Activated naive CD8-positive, alpha-beta T cell treated with anti-CD3 and anti-CD28 coated beads, Interleukin-2, amount 50 U/mL, for 24 hours (primary cell): ENCODE measurements at places on chromosomes 7 and 10.

DNA sequence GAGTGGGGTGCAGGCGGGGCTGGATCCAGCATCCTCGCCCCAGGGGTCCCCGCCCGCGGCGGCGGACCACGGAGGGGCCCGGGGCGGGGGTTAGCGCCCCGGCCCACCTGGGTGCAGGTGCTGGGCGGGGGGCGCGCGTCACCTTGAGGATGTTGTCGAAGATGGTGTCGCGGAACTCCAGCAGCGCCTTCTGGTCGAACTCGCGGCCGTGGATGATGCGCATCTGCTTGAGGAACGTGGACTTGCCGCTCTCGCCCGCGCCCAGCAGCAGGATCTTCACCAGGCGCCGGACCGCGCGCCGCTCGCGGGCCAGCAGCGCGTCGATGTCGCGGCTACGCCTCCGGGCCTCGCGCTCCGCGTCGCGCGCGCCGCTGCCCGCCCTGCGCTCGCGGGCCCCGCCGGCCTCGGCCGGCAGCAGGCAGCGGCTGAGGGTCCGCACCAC lies 376 bp downstream of the GNA12 start:
- H3K27me3 ChIP-seq, result no peaks in the 10 kb centered on the region

DNA sequence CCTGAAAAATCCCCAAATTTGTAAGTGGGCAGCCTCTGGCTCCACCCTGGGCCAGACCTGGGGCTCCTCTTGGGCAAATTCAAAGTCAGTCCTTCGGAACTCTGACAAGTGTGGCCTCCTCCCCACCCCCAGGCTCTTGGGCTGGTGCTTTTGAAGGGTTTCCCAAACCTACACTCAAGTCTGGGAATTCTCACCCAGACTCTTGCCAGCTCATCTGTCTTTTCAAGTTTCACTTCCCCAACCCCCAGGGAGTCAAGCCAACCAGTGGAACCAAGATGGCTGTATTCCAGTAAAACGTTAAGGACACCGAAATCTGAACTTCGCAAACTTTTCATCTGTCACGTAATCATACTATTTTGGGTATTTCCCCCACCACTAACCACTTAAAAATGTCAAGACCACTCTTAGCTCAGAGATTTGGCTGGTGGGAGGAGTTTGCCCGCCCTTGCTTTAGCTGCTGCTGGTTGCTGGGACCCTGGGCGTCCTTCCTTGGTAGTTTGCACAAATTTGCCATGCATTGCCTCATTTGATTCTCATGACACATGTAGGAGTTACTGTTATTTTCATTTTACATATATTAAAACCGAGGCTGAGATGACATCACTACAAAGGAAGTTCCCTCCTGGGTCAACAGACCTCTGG lies 1.7 kb upstream of the MYO1G start:
- H3K4me3 ChIP-seq, result peak overlapping the region; percentile 100
- DNase-seq, result peak; percentile 87
- peaks cover 71% of the 10 kb centered on the region for H3K36me3 ChIP-seq
- H3K27me3 ChIP-seq, result no peaks in the 10 kb centered on the region

- H3K4me1 ChIP-seq, result no peaks in the 10 kb centered on the region
- DNase-seq, result peak; percentile 89
- H3K36me3 ChIP-seq, result no peaks in the 10 kb centered on the region
- no peak within 1 kb of the TSS for H3K4me3 ChIP-seq
Measured at GRCh38 chr7:76201732-76202665, at the start of gene SRRM3. Gene SRRM3, plus strand, starts transcription at chr7:76201896. Its CDS starts 33,171 bp downstream, at chr7:76235067.

DNA sequence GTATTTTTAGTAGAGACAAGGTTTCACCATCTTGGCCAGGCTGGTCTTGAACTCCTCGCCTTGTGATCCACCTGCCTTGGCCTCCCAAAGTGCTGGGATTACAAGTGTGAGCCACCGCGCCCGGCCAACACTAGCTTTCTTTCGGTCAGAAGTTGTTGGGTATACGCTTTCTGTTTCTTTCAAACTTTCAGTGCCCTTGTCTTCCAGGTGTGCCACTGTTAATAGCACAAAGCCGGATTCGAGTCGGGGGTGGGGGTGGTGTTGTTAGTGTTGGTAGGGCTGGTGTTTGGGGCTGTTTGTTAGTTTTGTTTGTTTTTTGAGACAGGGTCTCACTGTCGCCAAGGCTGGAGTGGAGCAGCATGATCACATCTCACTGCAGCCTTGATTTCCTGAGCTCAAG lies 33.8 kb upstream of the NANOS1 start:
- no peak overlapping the region for H3K4me3 ChIP-seq
- no peak for DNase-seq
- H3K27me3 ChIP-seq, result peaks cover 8% of the 10 kb centered on the region
- H3K4me1 ChIP-seq, result no peaks in the 10 kb centered on the region
- no peaks in the 10 kb centered on the region for H3K36me3 ChIP-seq

DNA sequence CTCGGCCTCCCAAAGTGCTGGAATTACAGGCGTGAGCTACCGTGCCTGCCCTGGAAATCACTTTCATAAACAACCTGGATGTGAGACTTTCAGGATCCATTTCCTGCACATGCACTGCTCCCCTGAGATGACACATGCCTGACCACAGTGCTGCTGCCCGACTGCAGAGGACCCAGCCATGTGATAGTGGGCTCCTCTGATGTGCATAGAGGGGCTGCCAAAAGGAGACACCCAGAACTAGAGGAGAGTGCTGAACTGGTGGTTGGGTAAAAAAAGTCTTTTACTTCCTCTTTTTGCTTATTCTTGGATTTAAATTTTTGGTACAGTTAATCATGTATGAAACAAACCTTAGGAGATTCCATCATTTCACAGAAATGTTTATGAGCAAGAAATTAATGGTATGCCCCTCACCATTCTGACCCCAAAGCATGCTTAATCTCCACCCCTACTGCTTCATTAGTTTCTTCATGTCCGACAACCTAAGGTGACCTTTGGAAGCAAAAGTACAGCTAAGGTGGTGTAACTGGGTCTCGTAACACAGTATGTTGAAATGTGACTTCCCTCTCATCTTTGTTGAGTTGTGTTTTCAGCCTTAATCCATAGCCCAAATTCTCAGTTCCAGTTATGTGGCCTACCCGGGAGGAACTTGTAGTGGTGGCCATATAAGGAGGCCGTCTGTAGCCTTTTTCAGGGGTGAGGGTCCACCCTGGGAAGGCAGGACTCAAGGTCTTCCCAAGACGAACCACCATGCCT lies 111.1 kb downstream of the RNF216 start:
- H3K27me3 ChIP-seq, result no peaks in the 10 kb centered on the region
- H3K36me3 ChIP-seq, result peaks cover 14% of the 10 kb centered on the region
- H3K4me1 ChIP-seq, result peaks cover 19% of the 10 kb centered on the region
- DNase-seq, result no peak

- peaks cover 16% of the 10 kb centered on the region for H3K27me3 ChIP-seq
- no peak overlapping the region for H3K27ac ChIP-seq
- peaks cover 6% of the 10 kb centered on the region for H3K4me1 ChIP-seq
- H3K36me3 ChIP-seq, result peaks cover 4% of the 10 kb centered on the region
Measured at GRCh38 chr10:86644152-86644793, 10.1 kb upstream of the OPN4 start.

GRCh38 chr7:104795616-104796398 lies 218.2 kb upstream of the KMT2E start:
- H3K27me3 ChIP-seq, result peaks cover 13% of the 10 kb centered on the region
- H3K4me3 ChIP-seq, result no peak overlapping the region
- no peak overlapping the region for H3K27ac ChIP-seq

DNA sequence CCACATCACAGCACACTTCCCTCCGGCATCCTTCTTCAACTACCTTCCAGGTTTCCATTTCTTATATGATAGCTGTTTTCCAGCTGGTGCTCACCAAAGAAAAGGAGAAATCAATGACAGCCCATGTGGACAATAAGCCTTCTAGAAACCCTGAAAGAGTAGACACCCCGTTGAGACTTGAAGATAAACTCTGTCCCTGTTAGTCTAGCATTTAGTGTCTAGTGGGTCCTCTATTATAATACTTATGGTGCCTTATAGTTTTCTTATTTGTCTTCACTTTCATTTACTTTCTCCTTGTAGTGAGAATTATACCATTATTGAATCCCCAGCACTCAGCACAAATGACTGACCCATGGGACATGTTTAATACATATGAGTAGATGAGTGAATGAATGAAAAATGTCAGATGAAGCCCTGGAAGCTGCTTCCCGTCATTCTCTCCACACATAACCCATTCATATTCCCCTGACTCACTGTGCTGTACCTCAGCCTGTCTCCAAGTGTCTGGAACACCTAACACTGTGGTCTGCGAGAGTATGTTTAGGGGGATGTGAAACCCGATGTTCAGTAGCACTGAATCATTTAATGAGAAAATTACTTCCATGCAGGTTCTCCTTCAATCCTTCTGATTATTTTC lies 377.6 kb downstream of the GPR158 start:
- no peaks in the 10 kb centered on the region for H3K36me3 ChIP-seq
- H3K4me1 ChIP-seq, result no peaks in the 10 kb centered on the region
- DNase-seq, result no peak
- no peak overlapping the region for H3K27ac ChIP-seq

DNA sequence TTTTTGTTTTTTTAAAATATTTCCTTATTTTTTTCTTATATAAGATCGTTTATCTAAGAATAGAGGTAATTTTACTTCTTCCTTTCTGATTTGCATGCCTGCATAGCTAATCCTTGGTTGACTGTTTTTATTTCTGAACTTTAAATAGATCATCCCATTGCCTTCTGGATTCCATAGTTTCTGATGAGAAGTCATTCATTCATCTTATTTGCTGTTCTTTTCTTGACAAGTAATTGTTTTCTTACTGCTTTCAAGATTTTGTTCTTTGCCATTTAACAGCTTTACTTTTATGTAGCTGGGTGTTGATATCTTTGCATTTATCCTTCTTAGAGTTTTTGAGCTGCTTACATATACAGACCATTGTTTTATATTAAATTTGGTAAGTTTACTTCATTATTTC lies 437.9 kb downstream of the SDK1 start:
- H3K27me3 ChIP-seq, result peaks cover 7% of the 10 kb centered on the region
- H3K4me3 ChIP-seq, result no peak overlapping the region
- no peak overlapping the region for H3K27ac ChIP-seq
- DNase-seq, result no peak
- H3K4me1 ChIP-seq, result no peaks in the 10 kb centered on the region

DNA sequence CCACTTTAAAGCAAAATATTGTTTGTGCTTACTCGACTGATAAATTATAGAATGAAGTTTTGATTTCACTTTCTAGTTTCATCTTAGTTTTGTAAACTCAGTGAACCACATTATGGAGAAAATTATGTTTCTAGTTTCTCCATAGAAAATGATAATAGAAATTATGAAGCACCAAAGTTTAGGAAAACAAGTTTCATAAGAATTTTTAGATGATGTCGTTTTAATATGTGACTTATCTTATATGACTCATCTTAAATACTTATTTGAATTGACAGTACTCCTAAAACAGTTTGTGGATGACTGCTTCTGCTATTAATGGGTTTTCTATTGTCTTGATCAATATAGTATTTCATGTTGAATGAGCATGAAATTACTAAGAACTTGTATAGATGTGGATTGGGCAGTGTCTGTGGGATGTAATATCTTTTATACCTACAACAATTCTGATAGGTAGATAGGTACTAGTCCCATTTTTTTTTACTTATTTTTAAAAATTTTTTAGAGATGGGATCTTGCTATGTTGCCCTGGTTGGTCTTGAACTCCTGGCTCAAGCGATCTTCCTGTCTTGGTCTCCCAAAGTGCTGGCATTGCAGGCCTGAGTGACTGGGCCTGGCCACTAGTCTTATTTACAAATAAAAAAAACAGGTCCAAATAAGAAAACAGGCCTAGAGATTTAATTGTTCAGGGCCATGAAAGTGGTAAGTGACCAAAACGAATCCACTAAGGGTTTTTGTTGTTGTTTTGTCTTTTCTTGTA lies 3.7 kb downstream of the HBP1 start:
- peaks cover 2% of the 10 kb centered on the region for H3K27me3 ChIP-seq
- H3K36me3 ChIP-seq, result peaks cover 2% of the 10 kb centered on the region
- H3K4me1 ChIP-seq, result peaks cover 73% of the 10 kb centered on the region
- DNase-seq, result no peak
- peak overlapping the region; percentile 32 for H3K4me3 ChIP-seq

GRCh38 chr10:102642736-102643335 lies 1.4 kb upstream of the TRIM8 start:
- peak overlapping the region; percentile 87 for H3K4me3 ChIP-seq
- H3K27ac ChIP-seq, result peak overlapping the region; percentile 82
- H3K4me1 ChIP-seq, result peaks cover 28% of the 10 kb centered on the region
- no peaks in the 10 kb centered on the region for H3K27me3 ChIP-seq
- peaks cover 19% of the 10 kb centered on the region for H3K36me3 ChIP-seq

- H3K4me3 ChIP-seq, result no peak overlapping the region
- peaks cover 4% of the 10 kb centered on the region for H3K4me1 ChIP-seq
- H3K27ac ChIP-seq, result no peak overlapping the region
- no peak for DNase-seq
- H3K36me3 ChIP-seq, result no peaks in the 10 kb centered on the region
Measured at GRCh38 chr7:131610007-131610406, 53.6 kb upstream of the PODXL start.

DNA sequence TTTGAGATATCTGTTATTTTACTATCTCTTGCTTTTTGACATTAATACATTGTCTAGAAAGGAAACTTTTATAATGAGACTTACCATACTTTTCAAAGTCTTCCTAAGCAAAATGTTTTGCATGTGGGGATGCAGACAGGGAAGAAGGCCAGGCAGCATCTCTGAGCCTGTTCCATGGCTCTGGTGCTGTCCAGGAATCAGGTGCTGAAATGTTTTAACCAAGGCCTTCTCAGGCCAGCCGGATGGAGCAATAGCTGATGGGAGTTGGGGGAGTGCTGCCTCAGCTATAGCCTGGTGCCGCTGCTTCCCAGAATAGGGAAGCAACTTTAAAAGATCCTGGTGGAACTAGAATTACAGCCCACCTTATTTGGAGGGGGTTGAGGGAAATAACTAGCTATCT lies 38.5 kb downstream of the CRTAC1 start:
- DNase-seq, result no peak
- H3K27me3 ChIP-seq, result peaks cover 16% of the 10 kb centered on the region
- no peak overlapping the region for H3K27ac ChIP-seq
- H3K36me3 ChIP-seq, result no peaks in the 10 kb centered on the region
- no peaks in the 10 kb centered on the region for H3K4me1 ChIP-seq

- DNase-seq, result no peak
- H3K27me3 ChIP-seq, result peaks cover 15% of the 10 kb centered on the region
- peaks cover 6% of the 10 kb centered on the region for H3K4me1 ChIP-seq
- H3K27ac ChIP-seq, result no peak overlapping the region
- H3K4me3 ChIP-seq, result no peak overlapping the region
- no peaks in the 10 kb centered on the region for H3K36me3 ChIP-seq
Measured at GRCh38 chr10:104446151-104446550, 92.5 kb downstream of the CFAP58 start.

GRCh38 chr7:158125091-158125490 lies 462.5 kb downstream of the PTPRN2 start:
- H3K36me3 ChIP-seq, result no peaks in the 10 kb centered on the region
- no peak overlapping the region for H3K27ac ChIP-seq
- H3K27me3 ChIP-seq, result no peaks in the 10 kb centered on the region
- no peaks in the 10 kb centered on the region for H3K4me1 ChIP-seq
- H3K4me3 ChIP-seq, result no peak overlapping the region

DNA sequence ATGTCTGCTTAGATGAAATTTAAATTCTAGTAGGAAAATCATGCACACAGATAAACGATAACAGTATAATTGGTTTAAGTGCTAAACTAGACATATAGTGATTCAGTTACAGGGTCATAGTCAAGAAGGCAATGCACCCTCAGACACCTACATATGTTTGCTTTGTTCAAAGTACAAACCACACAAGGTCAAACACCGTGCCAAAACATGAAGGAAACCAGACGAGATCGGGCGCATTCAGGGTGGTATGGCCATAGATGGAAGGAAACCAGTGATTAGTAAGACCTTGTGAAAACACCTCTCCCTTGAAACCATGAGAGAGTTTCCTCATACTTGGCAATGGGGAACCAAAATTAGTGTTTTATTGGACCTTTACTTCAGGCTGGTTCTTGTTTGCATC lies 906.9 kb downstream of the PCDH15 start:
- no peaks in the 10 kb centered on the region for H3K27me3 ChIP-seq
- no peak for DNase-seq
- no peaks in the 10 kb centered on the region for H3K4me1 ChIP-seq
